ENCODE measurements at places on chromosomes 7 and 10.

GRCh38 chr7:51269321-51269720 is 47.3 kb downstream of the COBL start:
- DNase-seq: no peak

DNA sequence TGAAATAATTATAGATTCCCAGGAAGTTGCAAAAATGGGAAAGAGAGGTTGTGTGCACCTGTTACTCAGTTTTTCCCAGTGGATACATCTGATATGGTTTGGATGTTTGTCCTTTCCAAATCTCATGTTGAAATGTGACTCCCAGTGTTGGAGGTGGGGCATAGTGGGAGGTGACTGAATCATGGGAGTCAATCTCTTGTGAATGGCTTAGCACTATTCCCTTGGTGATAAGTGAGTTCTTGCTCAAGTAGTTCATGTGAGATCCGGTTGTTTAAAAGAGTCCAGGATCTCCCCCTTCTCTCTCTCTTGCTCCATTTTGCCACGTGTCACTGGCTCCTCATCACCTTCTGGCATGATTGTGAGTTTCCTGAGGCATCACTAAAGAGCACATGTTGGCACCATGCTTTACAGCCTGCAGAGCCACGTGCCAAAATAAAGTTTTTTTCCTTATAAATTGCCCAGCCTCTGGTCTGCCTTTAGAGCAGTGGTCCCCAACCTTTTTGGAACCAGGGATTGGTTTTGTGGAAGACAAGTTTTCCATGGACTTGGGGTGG is 149.2 kb downstream of the RAMP3 start:
- no peak for DNase-seq

- DNase-seq: no peak
Measured at GRCh38 chr7:132757783-132758182, 181.5 kb upstream of the PLXNA4 start.

- DNase-seq: no peak
Measured at GRCh38 chr7:78222001-78222751, 423.6 kb downstream of the PHTF2 start.

GRCh38 chr10:81688459-81688858 is 186.5 kb upstream of the NRG3 start:
- DNase-seq: no peak

- no peak for DNase-seq
Measured at GRCh38 chr10:2714597-2714996, 352.8 kb upstream of the PFKP start.

GRCh38 chr7:86407291-86407690 is 236.4 kb upstream of the GRM3 start:
- DNase-seq: no peak

DNA sequence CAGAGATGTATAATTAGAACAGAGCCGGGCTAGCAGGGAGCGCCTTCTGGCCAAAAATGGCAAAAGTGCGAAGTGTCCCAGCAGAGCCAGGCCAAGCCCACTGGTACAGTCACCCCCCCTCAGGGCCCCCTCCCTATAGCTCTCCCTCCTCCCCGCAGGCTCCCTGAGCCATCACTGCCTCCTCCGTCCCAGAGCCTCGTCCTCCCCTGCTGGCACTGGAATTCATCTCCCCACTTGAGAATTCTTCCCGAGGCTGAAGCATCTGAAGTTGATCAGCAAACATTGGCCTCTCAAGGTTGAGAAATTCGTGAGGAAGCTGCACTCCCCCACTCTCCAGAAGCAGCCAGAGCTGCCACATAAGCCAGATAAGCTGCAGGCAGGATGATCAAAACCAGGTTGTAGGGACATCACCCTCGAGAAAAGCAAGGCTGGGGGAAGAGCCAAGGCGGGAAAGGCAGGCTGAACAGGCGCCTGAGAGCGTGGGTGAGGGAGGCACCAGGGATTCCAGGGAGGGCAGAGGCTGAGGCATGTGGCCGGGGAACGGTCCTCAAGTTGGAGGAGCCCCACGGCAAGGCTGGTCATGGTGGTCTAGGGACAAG is 23.4 kb downstream of the CAMK2G start:
- DNase-seq: no peak

GRCh38 chr7:47521816-47522561 is 59.9 kb downstream of the TNS3 start:
- DNase-seq: no peak

GRCh38 chr7:131945313-131945911 is 389.0 kb upstream of the PODXL start:
- no peak for DNase-seq

DNA sequence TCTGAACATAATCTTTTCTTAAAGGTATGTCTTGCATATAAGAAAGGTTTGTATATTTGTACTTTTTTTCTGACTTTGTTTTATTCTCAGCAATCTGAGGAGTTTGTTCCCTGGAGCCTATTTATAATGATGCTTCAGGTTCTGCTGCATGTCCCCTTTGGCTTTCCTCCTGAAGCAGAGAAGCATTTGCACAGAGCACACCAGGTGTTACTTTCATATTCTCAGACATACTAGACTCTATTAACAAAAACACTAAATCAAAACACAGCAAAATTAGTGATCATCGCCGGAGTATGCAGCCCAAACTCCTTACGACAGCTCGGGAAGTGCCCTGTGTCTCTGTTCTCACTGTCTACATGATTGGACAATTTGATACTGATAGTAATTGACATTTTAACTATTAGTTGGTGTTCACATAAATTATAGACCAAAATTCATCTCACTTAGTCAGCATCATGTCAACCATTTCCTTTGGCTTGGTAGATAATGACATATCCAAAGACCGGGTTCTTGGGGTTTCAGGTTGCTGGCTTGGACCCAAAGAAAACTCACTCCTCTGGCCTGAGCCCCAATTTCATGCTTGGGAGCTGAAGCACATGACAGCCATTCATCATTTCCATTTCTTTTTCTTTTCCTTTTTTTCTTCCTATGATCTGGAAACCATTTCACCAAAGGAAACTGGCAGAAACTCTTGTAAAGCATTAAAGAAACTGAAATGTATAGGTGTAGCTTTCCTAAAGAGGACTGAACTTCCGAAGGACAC is 400.1 kb upstream of the NRP1 start:
- DNase-seq: no peak

DNA sequence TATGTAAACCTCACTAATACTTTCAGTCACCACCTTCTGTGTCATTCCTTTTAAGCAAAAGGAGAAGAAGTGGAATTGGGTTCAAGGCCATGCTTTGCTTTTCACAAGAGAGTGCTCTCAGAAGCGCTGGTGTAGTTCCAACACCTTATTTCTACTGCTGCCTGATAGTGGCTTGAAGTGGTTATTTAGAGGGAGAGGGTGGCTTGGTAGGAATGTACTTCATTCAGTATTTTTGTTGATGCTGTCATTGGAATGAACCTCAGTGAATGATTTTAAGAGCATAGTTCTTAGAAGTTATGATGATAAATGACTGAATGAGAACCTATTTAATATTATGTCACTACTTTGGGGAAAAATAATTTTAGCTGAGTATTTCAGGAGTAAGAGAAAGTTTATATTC is 396.7 kb downstream of the EXOC4 start:
- DNase-seq: no peak

DNA sequence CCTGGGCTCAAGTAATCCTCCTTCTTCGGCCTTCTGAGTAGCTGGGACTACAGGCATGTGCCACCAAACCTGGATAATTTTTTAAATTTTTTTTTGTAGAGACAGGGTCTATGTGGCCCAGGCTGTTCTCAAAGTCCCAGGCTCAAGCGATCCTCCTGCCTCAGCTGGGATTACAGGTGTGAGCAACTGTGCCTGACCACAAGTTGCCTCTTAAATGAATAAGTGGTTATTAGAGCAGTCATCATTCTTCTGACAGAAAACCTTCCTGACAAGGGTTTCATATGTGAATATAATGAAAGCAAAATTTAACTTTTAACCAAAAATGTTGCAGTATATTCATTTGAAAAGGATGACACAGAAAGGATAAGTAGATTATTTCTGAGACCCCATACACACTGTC is 532.5 kb downstream of the GRM8 start:
- no peak for DNase-seq

DNA sequence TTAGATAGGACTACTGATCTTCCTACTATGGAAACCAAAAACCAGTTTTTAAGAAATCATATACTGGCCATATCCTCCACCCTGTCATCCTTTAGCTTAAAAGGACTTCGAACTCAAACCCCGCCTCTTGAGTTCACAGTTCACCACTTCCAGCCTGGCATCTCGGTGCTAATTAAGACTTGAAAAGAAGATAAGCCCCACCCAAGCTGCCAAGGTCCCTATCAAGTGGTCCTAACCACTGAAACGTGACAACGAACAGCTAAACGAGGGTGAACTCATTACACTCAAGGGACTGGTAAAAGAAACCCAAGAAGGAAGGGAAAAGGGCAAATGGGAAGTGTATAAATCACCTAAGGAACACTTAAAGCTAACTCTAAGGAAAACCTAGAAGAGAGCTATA is 16.1 kb downstream of the COL17A1 start:
- DNase-seq: no peak

- peak; percentile 68 for DNase-seq
Measured at GRCh38 chr7:36962367-36962766, 238.1 kb upstream of the AOAH start.

- no peak for DNase-seq
Measured at GRCh38 chr10:127470911-127471310, 78.2 kb upstream of the NPS start.

GRCh38 chr7:148026713-148027112 is 563.9 kb upstream of the C7orf33 start:
- DNase-seq: no peak

- no peak for DNase-seq
Measured at GRCh38 chr7:149836434-149836833, 1.7 kb upstream of the ZNF862 start.

GRCh38 chr7:26842897-26843296 is 21.5 kb downstream of the SKAP2 start:
- DNase-seq: no peak

DNA sequence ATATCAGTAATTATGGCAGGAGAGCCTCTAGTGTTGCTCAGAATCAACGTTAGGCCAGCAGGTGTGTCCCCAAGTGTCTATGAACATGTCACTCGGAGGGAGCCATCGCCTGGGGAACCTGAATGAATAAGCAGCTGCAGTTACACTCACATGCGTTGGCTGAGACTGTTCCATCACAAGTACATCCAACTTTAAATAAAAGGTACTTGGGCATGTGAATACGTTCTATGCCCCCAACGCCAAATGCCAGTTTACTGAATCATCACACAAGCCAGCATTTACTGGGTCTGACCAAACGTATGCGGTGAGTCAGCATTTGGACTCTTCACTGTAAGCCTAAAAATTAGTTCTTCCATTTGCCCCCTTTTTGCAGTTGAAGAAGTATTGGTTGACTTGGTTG is 207.6 kb upstream of the PLXNA4 start:
- DNase-seq: peak; percentile 93

DNA sequence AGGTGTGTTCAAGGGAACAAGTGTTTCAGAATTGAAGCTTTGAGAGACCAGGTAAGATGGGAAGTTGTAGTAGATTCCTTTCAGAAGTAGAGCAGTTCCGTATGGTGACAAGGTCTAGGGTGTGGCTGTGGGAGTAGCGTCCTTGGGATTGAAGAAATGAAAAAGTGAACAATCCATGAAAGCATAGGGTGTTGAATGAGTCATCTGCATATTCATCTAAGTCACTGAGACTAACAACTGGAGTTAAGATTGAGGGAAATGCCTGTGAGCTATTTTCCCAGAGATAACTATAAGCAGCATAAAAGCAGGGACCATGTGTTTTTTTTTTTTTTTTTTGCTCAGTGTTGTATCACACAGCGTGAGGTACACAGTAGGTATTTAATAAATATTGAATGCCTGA is 134.8 kb downstream of the PHTF2 start:
- no peak for DNase-seq

Measured in RCC 7860 (cell line).